OCI-M1 (cell line): ENCODE measurements at places on chromosomes 2 and 18.

DNA sequence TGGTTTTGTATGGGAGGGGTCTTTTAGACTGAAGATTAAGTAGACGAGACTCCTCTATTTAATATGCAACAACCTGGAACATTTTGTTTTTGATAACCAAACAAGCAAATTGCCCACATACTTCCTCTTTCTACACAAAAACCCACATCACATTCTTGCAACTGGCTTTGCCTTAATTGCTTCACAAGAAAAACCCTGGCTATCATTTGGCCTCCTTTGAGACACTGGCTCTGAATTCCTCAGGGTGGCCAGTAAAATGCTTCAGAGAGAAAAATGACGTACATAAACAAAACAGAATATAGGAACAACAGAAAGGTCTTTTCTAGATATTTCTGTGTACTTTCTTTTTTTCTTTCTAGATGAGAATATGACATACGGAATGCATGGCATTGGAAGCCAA, 103.0 kb downstream of the TRIB2 start:
- peak; percentile 94 for DNase-seq

DNA sequence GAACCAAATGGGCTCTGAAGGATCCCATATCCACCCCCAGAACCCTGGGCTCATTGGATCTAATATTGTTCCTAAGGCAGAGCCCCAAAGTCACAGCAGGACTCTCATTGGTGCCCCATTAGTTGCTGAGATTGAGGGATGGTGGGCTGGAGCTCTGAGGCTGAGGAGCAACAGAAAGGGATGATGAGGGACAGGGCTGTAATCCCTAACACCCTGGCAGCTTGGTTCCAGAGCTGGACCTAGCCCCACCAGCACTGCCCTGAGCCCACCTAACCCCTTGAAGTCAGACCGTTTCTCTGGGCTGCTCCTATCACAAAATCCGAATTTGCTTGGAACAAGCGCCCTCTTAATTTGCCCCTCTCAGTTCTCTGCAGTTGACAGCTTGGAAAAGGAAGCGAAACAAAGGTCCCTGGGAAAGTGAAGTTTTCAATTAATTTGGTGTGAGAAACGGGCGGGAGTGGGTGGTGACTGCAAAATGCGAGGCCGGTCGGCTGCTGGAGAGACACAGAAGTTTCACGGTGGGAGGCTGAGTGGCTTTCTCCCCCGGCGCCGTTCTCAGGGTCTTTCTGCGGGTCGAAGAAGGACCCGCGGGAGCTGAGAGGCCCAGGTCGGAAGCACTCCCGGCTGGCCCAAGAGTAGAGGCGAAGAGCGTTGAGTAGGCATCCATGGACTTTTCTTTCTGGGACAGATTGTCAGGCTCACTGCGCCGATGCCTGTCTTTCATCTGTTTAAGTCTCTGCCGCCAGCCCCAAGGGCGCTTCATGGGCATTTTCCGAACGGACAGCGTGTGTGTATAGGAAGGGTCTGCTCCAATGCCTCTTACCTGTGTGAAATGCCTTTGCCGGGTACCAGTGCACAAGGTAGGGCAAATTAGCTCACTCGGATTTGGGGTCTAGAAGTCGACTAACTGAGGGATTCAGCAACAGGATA, 927 bp upstream of the HOXD13 start:
- no peak for DNase-seq

DNA sequence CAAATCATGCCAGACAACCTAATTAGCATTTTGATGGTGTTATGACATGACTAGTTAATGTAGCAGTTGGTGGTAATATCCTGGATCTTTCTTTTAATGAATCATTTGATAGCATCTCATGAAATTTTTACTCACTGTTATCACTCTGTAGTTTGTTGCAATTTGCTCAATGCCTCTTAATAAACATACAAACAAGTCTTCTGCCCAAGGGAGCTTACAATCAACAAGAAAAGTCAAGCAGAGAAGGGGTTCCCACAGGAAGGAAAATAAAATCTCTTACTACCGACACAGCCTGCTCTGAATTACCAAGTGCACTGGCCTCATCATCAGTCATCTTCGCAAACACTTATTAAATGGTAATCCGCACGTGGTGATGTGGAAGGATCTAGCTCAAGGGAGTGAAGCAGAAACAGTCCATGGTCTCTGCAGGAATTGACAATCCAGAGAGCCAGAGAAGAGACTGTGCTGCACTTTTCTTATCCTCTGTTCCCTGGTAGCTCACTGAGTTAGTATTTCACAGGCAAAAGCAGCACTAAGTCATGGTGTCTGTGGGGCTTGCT, 263.5 kb downstream of the EPHA4 start:
- no peak for DNase-seq

GRCh38 chr2:208356846-208357574, 49.6 kb upstream of the PTH2R start:
- DNase-seq = no peak

DNA sequence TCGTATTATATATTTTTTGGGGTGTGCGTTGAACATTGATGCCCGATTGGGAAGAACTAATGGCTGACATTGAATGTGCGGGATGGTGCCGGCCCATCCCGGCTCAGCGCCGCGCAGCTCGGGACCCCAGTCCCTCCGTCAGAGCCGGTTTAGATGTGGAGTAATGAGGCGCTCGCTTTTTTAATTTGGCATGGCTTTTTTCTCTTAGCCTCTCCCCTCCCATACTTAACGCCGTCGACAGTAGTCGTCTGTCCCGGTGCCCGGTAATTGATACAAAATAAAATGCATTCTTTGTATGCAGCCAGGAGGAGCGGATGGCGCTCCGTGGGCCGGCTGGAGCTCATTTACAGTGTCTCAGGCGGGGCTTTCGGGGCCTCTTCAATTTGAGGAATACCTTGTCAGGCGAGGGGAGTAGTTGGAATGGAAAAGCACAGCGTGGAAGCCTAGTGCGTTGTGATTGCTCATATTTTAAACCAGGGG, 209.2 kb downstream of the GBX2 start:
- no peak for DNase-seq

DNA sequence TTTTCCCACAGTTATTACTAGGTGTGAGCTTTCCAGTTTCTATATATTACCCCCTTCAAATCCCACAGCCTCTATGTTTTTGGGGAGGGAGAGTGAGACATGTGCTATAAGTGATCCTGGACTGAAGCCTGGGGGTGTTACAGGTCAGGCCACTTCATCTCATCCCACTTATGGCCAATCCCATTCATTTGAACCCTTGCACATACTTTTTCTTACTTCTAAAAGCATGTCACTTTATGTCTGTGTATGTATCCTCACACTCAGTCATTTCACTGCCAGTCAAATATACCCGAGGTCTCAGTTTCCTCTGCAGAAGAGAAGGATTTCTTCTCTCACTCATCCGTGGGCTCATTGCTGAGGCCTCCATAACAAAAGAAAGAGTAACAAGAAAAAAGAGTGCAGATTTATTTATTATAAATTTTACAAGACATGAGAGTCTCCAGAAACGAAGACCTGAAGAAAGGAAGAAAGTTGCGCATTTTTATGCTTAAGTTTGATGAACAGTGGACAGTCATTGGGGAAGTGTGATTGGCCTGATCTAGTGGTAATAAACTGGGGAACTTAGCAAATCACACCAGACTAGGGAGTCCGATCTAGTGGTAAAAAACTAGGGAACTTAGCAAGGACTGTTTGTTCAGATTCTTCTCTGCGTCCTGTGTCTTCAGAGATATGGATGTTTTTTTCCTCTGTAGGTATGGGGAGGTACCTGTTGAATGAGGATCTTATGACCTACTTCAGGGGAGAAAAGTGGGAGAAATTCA, 52.1 kb downstream of the ICOS start:
- no peak for DNase-seq

- no peak for DNase-seq
These were observed 402.7 kb upstream of the FSIP2 start for GRCh38 chr2:185335879-185336278.

DNA sequence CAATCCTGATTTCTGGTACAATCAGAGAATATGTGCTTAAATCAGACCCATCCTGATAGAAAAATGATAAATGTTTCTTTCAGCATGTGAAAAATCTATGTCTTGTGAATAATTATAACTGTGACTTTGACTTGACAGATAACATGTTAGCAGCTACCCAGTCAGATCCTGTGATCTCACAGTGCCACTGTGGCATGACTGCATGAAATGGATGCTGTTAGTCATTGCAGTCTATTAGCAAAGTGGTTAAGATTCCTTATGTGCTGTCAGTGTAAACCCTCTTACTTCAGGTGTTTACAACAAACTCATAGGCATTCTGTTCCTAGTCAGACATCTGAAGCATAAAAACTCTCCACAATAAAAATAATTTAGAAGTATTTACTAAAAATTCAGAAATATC, 244.6 kb upstream of the RND3 start:
- no peak for DNase-seq

- peak; percentile 71 for DNase-seq
These were observed at the start of gene WDSUB1 for GRCh38 chr2:159285929-159286708. TSS of gene WDSUB1 (minus strand) at chr2:159286703. CDS start at chr2:159283069, 3,634 bp downstream.

- DNase-seq = peak; percentile 44
These were observed 182.0 kb downstream of the PRKCE start for GRCh38 chr2:45833301-45833967.

- no peak for DNase-seq
These were observed 40.4 kb downstream of the CDKL4 start for GRCh38 chr2:39203382-39203781.

DNA sequence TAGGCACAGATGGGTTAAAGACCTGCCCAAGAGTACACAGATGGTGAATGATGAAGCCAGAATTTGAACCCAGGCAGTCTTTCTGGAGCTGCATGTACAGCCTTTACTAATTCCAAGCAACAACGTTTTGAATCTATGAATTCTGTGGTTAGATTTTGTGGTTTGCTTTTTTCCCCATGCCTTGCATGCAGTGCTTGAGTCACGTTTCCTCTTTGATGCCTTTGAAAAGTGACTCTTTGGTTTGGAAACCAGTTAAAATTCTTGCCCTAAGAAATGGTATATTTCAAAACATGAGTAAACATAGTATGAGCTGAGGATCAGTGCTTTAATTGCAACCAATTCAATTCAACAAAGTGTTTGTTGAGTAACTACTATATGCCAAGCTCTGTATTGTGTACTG, 48.2 kb upstream of the PPM1B start:
- DNase-seq = peak; percentile 66

DNA sequence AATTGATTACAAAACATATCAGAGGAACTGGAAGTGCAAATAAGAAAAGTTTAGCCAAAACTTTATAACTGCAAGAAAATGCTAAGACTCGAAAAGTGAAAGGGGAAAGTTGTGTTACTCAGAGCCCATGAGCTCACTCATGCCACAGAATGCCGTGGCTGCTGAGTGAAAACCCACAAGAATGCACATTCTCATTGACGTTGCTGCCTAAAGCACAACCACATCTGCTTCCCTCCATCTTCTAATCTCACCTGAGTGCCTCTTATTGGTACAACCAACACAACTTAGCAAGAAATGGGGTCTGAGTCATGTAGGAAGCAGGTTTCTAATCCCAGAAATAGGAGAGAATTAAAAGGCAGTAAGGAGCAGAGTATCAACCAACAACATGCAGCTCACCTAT, 259.7 kb downstream of the LNPK start:
- DNase-seq = peak; percentile 20

GRCh38 chr2:226660526-226660925, 139.1 kb downstream of the IRS1 start:
- peak; percentile 37 for DNase-seq

DNA sequence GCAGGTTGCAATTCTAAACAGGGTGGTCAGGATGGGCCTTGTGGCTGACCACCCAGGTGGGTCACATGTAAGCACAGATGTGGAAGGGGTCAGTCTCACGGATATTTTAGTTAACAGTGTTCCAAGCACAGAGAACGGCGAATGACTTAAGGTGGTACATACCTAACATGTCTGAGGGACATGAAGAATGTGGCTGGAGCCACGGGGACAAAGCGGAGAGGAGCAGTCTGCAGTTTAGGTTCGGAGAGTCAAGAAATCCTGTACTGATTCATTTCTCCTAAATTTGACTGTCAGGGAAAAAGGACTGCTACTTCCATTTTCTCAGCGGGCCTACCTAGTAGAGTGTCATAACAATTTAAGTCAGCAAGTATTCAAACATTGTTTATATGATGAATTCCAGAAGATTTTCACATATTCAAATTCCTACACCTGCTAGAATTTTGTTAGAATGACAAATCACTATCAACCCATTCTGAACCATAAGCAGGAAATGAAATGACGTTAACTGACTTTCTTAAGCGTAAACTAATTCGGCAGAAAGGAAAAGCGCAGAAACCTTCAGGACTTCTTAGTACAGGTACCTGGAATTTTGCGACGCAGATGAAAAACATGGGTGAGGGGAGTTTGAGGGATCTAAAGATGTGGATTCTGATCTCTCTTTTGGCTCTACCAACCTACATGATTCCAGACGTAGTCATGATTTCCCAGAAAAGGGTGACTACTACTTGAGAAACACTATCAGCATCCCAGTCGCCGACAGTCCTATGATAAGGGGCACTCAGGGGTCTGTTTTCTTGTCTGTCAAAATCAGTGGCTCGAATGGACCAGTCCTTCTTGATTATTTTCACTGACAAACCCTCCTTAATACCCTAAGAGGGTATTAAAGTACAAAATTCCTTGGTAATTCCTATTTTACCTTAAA, 41.3 kb downstream of the PTPN2 start:
- no peak for DNase-seq

DNA sequence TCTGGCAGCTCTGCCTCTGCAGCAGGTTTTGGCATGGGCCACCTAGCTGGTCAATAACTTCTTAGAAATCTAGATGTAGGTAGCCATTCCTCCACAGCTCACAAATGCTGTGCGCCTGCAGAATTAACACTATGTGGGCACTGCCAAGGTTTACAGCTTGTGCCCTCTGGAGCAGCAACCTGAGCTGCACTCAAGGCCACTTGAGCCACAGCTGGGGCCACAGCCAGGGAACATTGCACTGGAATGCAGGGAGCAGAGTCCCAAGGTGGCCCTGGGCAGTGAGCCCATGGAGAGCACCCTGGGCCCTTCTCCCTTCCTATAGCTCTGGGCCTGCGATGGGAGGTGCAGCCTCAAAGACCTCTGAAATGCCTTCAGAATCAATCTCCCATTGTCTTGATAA, 365.3 kb downstream of the SATB2 start:
- no peak for DNase-seq

- no peak for DNase-seq
These were observed 7.2 kb downstream of the SLC66A2 start for GRCh38 chr18:79944126-79944731.

GRCh38 chr2:99150706-99151105, 4.0 kb downstream of the TSGA10 start:
- no peak for DNase-seq

DNA sequence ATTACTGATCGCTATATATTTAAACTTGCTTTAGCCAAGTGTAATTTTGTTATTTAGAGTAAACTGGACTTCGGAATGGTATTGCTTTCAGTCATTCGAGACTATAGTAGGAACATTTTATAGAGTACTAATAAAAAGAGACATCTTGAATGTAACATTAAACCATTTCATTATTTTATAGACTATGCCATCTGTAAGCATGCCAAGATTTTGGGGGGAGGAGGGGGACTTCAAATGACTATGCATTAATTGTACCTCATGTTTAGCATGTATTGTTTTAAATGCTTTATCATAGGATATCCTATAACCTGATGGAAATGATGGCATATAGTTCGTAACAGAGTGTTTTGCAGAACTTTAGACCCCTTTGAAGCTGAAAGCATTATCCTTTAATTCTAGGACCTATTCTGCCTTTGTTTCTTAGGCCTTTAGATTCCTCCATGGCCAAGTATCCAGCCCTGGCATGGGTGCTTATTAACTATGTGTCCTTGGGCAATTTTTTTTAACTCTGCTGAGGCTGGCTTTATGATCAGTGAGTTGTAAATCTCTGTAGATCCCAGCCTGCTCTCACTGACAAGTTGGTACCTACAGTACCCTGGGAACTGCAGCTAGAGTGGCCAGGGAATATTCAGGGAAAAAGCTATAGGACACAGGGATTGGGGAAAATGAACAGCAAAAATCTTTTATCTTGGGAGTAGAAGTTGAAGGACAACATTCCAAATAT, 93.4 kb downstream of the PARD3B start:
- no peak for DNase-seq

GRCh38 chr2:85248773-85249509, 78.8 kb downstream of the TGOLN2 start:
- DNase-seq = no peak
